ENCODE measurements at places on chromosomes 11 and 22. TPM values are rescaled to one million over a fixed set of nuclear protein-coding genes. Genes with fewer than 3 reads are reported as not detected.
A peak's percentile ranks its signal among the peaks of the same experiment; 100 is the strongest.

DNA sequence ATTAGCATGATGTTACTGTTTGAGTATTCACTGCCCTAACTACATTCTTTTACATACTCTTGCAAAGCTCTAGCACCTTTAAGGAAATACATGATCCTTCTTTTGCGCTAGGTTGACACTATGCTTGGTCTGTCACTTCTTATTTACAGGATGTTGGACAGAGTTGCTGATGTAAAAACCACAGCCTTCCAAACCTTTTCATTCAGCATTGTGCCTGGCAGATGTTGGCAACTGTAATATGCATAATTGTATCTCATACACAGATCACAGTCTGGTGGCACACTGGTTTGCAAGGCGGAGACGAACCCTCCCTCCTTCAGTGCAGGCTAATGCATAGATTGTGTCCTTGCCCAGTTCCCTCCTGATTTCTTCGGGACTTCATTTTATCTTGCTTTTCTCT is 224.1 kb downstream of the SNX19 start:
- H3K27ac ChIP-seq = no peak overlapping the region
- H3K4me1 ChIP-seq = no peaks in the 10 kb centered on the region
- H3K4me3 ChIP-seq = no peak overlapping the region
- H3K36me3 ChIP-seq = no peaks in the 10 kb centered on the region

DNA sequence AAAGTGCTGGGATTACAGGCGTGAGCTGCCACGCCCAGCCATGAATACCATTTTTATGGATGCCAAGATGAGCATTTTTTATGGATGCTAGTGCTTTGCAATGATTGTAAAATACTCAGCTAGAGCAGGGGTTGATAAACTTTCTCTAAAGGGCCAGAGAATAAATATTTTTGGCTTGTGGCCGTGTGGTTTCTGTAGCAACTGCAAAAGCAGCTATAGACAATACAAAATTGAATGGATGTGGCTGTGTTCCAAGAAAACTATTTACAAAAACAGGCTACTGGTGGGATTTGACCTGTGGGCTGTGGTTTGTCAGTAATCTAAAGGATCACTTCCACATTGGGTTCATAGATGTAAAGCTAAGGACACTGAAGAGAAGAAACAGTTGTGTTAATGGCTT is 56.0 kb downstream of the COMMD9 start:
- no peak overlapping the region for H3K4me3 ChIP-seq
- no peak overlapping the region for H3K27ac ChIP-seq
- no peaks in the 10 kb centered on the region for H3K36me3 ChIP-seq
- DNase-seq = no peak

GRCh38 chr11:111069066-111069465 is 176.5 kb upstream of the POU2AF2 start:
- H3K36me3 ChIP-seq = no peaks in the 10 kb centered on the region
- H3K4me1 ChIP-seq = no peaks in the 10 kb centered on the region

GRCh38 chr11:40294349-40294735 is 1165.1 kb downstream of the LRRC4C start:
- no peak for DNase-seq
- H3K27ac ChIP-seq = no peak overlapping the region
- no peak overlapping the region for H3K4me3 ChIP-seq

DNA sequence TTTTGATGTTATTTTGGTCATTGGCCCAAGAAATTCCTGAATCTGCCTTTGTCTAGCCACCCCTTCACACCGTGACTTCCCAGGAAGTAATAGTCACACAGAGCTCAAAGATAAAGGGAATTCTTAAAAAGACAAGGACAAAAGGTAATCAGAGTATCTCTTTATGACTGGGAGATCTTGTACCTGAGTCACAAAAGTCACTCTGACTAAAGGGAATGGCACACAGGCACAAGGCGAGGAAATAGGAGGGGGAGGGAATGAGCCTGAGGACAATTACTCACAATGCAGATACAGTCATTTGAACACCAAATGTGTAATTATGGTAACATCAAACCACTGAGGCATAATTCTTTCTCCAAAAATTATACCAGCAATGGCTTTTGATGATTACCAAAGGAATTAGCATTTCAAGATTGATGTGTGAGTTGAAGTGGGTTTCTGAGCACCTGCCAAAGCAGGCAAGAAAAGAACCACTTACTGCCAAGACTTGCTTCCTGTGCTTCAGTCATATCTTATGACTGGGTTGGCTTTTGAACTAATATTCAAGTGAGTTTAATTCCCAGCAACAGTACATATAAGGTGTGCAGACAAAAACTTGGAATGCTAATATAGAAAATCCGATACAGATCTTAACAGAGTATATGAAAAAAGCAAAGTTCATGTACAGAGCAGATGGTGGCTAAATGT is 856.4 kb downstream of the LRRC4C start:
- DNase-seq = no peak
- H3K27me3 ChIP-seq = no peaks in the 10 kb centered on the region
- no peak overlapping the region for H3K27ac ChIP-seq
- H3K4me1 ChIP-seq = no peaks in the 10 kb centered on the region
- H3K36me3 ChIP-seq = no peaks in the 10 kb centered on the region

DNA sequence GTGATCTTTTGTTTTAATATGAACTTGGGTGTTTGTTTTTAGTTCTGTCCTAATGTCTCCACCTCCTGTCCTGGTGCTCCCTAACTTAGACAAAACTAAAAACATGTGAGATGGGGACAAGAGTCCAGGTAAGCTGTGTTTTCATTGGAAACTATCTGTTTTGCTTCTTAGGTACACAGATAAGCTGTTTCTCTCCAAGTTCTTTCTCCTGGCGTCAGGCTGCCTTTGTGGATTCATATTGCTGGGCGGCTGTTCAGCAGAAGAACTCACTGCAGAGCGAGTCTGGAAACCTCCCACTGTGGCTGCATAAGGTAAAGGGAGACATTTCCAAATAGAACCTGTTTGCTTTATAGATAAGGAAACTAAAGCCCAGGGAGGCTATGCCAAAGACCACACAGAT is 24.7 kb downstream of the PANX1 start:
- DNase-seq = no peak
- H3K27ac ChIP-seq = no peak overlapping the region
- H3K4me1 ChIP-seq = peaks cover 7% of the 10 kb centered on the region

GRCh38 chr11:111846063-111846462 is 25.3 kb downstream of the ALG9 start:
- no peaks in the 10 kb centered on the region for H3K4me1 ChIP-seq
- no peaks in the 10 kb centered on the region for H3K27me3 ChIP-seq

DNA sequence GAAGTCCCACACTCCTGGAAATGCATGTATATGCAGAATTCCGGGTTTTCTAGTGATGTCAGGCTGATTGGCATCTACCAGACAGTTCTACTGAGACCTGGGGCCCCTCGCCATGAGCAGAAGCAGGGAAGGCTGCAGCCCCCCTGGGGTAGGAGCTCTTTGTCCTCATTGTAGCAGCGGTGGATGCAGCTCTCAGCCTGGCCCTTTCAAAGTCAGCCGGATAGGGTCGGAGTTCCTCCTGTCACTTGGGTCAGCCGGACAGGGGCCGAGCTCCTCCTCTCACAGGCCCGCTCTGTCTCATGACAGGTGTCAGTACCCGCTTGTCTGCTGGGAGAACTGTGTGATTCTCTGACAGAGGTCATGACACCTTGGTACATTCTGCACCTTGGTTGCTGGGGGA is 30.0 kb downstream of the MRGPRD start:
- no peak overlapping the region for H3K27ac ChIP-seq
- H3K4me3 ChIP-seq = no peak overlapping the region
- no peaks in the 10 kb centered on the region for H3K27me3 ChIP-seq
- DNase-seq = no peak

GRCh38 chr11:72333661-72334060 is 89.7 kb upstream of the PHOX2A start:
- H3K4me1 ChIP-seq = no peaks in the 10 kb centered on the region
- H3K27ac ChIP-seq = no peak overlapping the region
- H3K4me3 ChIP-seq = no peak overlapping the region
- no peak for DNase-seq

DNA sequence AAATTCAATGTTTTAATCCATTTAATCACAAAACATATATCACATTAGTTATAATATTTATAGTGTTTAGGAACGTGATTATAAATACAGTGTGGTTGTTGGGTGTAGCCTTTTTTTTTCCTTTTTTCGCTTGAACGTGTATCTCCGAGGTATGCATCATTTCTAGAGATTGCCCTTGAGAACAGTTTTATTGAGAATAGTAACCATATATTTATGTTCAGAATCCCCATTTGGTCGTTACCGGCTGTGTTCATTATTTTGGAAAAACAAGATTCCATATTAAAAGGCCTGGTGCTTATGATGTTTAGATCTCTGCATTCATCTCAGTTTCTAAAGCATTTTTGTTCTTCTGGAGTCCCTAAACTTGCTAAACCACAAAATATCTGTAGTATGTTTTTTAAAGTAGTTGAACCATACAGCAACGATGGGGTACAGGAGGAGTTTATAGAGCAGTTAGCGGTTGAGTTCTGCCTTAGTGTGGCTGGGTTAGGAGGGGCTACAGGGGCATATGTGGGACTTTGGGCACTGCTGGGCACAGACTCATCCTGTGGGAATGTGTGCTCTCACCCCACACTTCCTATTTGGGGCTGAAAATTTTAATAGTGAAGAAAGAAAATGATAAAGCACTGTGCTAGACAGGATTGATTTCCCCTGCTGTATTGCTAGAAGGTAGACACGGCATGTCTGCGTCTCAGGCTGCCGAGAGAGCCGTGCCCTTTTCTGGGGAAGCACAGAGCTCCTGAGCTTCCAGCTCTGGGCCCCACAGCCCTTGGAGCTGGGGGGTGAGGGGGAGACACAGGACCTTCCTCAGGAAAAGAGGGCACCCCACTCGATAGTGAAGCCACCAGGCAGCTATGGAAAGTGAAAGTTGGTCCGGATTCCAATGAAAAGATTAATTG is 81.5 kb upstream of the PPARA start:
- no peaks in the 10 kb centered on the region for H3K36me3 ChIP-seq
- H3K4me1 ChIP-seq = peaks cover 3% of the 10 kb centered on the region
- peak overlapping the region; percentile 100 for H3K27ac ChIP-seq
- no peaks in the 10 kb centered on the region for H3K27me3 ChIP-seq
- DNase-seq = no peak
- peak overlapping the region; percentile 85 for H3K4me3 ChIP-seq

- no peak overlapping the region for H3K27ac ChIP-seq
- H3K36me3 ChIP-seq = no peaks in the 10 kb centered on the region
- H3K4me1 ChIP-seq = no peaks in the 10 kb centered on the region
- H3K27me3 ChIP-seq = no peaks in the 10 kb centered on the region
- no peak overlapping the region for H3K4me3 ChIP-seq
Observed at GRCh38 chr11:59259047-59259446, 46.3 kb upstream of the MPEG1 start.

GRCh38 chr11:123543797-123544196 is 110.6 kb downstream of the SCN3B start:
- no peak overlapping the region for H3K4me3 ChIP-seq
- H3K27ac ChIP-seq = no peak overlapping the region
- H3K36me3 ChIP-seq = no peaks in the 10 kb centered on the region
- no peaks in the 10 kb centered on the region for H3K27me3 ChIP-seq
- no peak for DNase-seq

GRCh38 chr11:76795936-76796441 is 12.8 kb downstream of the TSKU start:
- H3K27me3 ChIP-seq = no peaks in the 10 kb centered on the region
- no peaks in the 10 kb centered on the region for H3K36me3 ChIP-seq
- peak overlapping the region; percentile 13 for H3K27ac ChIP-seq
- DNase-seq = no peak
- H3K4me3 ChIP-seq = no peak overlapping the region

DNA sequence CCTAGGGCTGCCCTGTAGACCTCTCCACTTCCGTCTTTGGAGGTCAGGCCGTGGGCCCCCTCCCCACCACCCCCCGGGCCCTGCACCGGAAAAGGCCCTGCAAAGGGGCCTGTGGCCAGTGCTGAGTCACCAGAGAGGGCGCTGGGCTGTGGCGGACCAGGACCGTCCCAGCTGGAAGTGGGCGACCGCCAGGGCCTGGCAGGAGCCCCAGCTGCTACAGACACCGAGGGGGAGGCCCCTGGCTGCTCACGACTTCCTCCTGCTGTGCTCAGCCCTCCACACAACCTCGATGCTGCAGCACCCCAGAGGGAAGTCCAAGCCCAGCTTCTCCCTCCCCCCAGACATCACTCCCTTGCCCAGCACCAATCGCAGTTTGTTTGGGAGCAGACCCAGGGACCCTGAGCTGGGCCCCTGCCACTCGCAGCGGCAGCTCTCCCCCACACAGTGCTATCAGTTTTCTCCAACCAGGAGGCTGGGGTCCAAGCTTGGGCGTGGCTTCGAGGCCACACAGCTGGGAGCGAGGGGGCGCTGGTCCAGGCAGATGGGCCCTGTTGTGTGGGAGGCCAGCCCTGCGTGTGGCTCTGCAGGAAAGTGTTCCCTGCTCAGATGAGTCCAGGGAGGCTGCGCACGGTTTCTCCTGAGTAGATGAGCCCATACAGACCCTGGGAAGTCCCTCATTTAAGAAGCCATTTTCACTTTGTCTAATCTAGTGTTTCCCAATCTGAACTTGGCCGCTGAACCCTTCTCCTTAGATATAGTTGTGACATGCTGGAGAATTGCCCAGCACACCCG is 5.6 kb upstream of the SH3BP1 start:
- DNase-seq = peak; percentile 94
- H3K4me1 ChIP-seq = peaks cover 16% of the 10 kb centered on the region
- H3K27me3 ChIP-seq = no peaks in the 10 kb centered on the region
- no peaks in the 10 kb centered on the region for H3K36me3 ChIP-seq
- peak overlapping the region; percentile 84 for H3K27ac ChIP-seq

DNA sequence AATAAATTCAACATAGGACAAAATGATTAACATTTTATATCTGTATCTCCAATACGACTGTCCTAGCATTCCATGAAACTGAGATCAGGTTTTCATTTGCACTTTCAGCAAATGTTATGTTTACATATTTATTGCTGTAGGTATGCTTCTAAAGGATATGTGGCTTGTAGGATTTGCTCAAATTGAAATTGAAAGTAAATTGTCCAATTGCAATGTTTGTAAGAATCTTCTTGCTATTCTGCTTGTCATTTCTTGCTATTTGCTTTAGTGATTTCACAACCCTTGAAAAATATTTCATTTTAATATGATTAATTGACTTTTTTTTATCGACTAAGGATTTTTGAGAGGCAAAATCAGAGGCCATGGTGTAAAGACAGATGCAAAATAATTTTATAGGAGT is 904.2 kb upstream of the RAG2 start:
- no peak overlapping the region for H3K4me3 ChIP-seq
- H3K27me3 ChIP-seq = no peaks in the 10 kb centered on the region
- no peaks in the 10 kb centered on the region for H3K36me3 ChIP-seq
- H3K4me1 ChIP-seq = no peaks in the 10 kb centered on the region
- H3K27ac ChIP-seq = no peak overlapping the region

- no peak for DNase-seq
- H3K36me3 ChIP-seq = no peaks in the 10 kb centered on the region
- H3K4me3 ChIP-seq = no peak overlapping the region
- H3K27me3 ChIP-seq = no peaks in the 10 kb centered on the region
- H3K27ac ChIP-seq = peak overlapping the region; percentile 69
Observed at GRCh38 chr11:134138376-134138775, 69.5 kb downstream of the JAM3 start.

GRCh38 chr11:6351782-6352382 is 31.6 kb upstream of the CAVIN3 start:
- DNase-seq = no peak
- H3K27me3 ChIP-seq = no peaks in the 10 kb centered on the region
- H3K36me3 ChIP-seq = no peaks in the 10 kb centered on the region
- no peak overlapping the region for H3K4me3 ChIP-seq

GRCh38 chr11:99960536-99960935 is 726.6 kb upstream of the ARHGAP42 start:
- H3K36me3 ChIP-seq = no peaks in the 10 kb centered on the region
- H3K4me3 ChIP-seq = no peak overlapping the region
- no peaks in the 10 kb centered on the region for H3K4me1 ChIP-seq
- H3K27me3 ChIP-seq = no peaks in the 10 kb centered on the region
- no peak for DNase-seq

Gene APOL3
- 19.4 TPM for total RNA-seq

Gene PHETA2
- 5.7 TPM for total RNA-seq

Gene MAP6
- total RNA-seq = 18.7 TPM

Gene SAA1
- total RNA-seq = 7.5 TPM

Gene CDC42BPG
- total RNA-seq = 4.0 TPM

Gene TMEM80
- total RNA-seq = 22.3 TPM

Gene KCNE3
- 3.1 TPM for total RNA-seq

Gene PATE4
- not detected for total RNA-seq
